ENCODE measurements at places on chromosomes 3 and 15.

- DNase-seq, result no peak
These were observed 7.8 kb upstream of the AEN start for GRCh38 chr15:88613074-88613944.

DNA sequence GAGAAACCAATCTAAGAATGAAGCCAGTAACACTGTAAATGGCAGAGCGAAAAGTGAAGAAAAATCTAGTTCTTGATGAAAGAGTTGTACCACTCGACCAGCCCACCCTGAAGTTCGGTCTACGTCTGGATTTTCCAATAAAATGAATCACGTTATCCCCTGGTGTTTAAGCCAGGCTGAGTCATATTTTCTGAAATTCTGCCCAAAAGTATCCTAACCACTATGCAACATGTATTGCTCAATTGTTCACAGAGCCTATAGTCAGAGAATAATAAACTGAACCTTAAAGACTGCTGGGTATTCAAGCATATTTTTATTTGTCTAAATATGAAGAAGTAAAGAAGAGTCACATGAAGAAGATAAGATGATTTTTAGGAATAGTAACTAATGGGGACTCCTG lies 245.7 kb downstream of the FGF12 start:
- no peak for DNase-seq

- no peak for DNase-seq
These were observed 11.6 kb downstream of the TAMM41 start for GRCh38 chr3:11835028-11835639.

- no peak for DNase-seq
These were observed 2.9 kb downstream of the FOXL2 start for GRCh38 chr3:138943724-138944653.

DNA sequence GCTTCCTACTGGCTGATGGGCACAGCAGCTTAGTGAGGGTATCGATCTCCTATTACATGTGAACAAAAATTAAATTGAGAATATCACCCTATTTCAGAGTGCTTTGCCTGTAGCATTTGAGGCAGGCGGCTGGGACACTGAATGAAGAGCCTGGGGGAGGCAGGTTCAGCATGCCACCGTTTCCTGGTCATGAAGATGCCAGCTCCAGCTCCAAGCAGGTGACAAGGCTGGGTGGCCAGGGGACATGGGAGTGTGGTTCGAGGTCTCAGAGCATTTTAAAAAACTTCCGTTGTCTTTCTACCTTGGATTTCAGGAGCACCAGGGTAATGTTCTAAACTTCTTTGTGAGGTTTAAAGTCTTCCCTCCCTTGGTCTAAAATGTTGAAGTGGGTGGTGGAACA lies 158.2 kb downstream of the RPLP1 start:
- no peak for DNase-seq

- peak; percentile 19 for DNase-seq
These were observed 1.6 kb downstream of the NXPE3 start for GRCh38 chr3:101780661-101781060.

DNA sequence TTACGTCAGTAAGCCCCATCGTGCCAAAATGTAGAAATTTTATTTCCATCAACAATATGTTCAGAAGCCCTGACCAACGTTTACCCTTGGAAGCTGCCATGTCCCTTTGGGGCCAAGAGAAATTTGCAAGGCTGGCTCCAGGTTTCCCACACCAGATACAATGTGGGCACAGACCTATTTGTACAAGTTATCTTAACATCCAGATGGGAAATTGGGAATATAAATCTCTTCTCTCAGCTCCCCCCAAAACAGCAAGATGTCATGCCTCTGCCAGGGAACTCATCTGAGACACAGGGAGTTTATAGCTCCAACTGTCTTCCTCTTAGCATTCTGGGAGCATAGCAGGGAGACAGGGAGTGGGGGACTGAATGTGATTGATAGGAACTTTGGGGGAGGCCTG lies 9.3 kb upstream of the DPPA2 start:
- DNase-seq, result no peak

DNA sequence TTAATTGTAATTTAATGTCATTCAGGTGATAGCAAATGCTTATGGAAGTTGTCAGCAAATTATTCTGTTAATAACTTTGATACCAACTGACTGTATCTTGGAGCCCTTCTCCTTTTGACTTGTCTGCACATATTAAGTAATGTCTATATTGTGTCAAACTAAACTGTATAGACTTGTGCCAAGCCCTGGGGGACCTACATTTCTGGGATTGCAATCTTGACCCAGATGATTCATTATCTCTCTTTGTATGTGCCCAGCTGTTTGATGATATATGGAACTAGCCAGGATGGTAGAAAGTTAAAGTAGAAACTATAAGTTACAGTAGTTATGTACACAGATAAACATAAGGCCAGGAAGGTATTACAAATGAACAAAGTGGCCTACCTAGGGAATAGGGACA lies 402.8 kb upstream of the RARB start:
- no peak for DNase-seq

- DNase-seq, result no peak
These were observed 6.3 kb downstream of the TMEM43 start for GRCh38 chr3:14131134-14131533.
